ENCODE measurements at places on chromosomes 7 and 10. TPM values are rescaled to one million over a fixed set of nuclear protein-coding genes. Genes with fewer than 3 reads are reported as not detected.
A peak's percentile ranks its signal among the peaks of the same experiment; 100 is the strongest.

The CUZD1 gene
- 1.6 TPM for total RNA-seq

The ZNF853 gene
- total RNA-seq: 0.59 TPM

The SLC16A12 gene
- total RNA-seq: 0.10 TPM

The TBC1D12 gene
- 13.6 TPM for total RNA-seq

The FAM241B gene
- 4.9 TPM for total RNA-seq

The RABGEF1 gene
- 21.7 TPM for total RNA-seq

The PRPS1L1 gene
- total RNA-seq: not detected

GRCh38 chr10:47027108-47027783, 116.0 kb downstream of the PTPN20 start:
- DNase-seq: no peak

DNA sequence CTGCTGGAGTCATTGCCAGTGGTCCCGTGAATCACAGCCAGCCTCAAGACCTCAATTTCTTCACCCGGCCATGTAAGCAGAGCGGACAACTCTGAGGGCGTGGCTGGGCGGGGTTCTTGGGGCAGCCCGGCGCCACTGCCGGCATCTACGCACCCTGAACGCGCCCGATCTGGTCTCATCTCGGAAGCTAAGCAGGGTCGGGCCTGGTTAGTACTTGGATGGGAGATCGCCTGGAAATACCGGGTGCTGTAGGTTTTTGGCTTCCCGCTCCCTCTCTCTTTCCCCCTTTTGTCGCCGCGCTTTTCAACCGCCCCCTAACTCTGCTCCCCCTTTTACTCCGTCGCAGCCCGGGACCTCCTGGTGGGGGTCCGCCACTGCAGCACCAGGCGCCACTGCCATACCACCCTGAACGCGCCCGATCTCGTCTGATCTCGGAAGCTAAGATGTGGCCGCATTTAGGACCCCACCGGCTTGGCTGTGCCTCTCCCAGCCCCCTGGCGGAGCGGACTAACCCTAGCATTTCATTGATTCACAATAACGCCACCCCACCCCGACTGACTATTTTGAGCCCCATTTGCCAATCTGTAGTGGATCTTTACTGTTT, 25.3 kb downstream of the GARIN1A start:
- DNase-seq: peak; percentile 11

- no peak for DNase-seq
Observed at GRCh38 chr10:117563780-117564179, 21.2 kb downstream of the EMX2 start.

DNA sequence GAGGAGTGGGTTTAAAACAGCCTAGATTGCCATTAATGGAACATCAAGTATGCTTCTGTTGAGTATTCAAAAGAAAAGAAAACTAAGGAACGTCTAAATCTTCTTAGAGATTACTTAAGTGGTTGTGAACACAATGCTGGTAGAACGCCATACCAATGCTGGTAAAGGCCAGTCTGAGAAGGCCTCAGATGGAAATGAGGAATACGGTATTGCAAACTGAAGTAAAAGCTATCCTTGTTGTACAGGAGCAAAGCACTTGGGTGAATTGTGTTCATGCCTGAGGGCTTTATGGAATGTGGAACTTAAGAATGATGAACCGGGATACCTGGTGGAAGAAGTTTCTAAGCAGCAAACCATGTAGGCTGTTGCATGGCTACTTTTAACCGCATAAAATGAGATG, 208.0 kb downstream of the KCND2 start:
- no peak for DNase-seq

GRCh38 chr10:19302117-19302516, 253.5 kb downstream of the MALRD1 start:
- no peak for DNase-seq

GRCh38 chr10:13970236-13970956, 360.3 kb downstream of the FRMD4A start:
- no peak for DNase-seq

GRCh38 chr10:13475124-13475523, 53.7 kb downstream of the BEND7 start:
- DNase-seq: no peak

GRCh38 chr7:141444961-141445360, 106.2 kb upstream of the AGK start:
- no peak for DNase-seq

- DNase-seq: no peak
Observed at GRCh38 chr7:98753989-98754479, 115.8 kb downstream of the TMEM130 start.

DNA sequence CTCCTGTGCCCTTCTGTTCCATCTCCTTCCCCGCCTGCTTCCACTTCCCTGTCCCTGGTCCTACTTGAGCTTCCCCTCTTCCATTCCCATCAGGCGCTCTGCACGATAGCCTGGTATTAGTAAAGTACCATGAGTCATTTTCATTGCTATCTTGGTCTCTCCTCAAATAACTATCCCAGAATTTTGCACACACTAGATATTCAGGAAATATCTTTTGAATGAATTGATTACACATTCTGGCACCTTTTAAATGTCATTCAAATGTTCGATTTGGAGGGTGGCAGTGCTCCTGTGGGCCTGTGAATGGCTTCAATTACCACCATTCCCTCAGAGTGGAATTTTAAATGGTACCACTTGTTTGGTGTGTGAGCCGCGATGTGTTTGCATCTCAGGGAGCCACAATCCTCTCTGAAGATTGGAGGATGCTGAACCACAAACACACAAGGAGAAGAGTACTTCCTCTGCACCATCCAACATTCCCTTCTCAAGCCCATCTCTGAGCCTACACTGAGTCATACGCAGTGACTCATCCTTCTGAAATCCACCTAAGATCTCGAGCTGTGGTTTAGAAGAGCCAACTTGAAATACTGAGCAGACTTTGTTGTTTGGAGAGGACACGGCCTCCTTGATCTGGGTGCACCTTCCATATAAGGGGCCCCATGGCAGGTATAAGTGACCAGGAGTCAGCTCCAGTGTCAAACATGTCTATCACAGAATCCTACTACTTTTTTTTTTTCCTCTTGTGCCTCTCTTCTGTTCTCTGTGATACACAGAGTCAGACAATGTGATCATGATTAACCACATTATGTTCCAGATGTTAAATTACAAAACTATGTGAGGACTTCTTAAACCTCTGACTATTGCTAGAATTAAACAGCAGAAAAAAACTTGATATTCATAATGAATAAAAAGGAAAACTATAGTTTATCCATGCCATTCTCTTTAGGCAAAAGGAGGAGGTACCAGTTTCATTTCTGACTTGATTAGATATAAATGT, 81.9 kb downstream of the BMPER start:
- DNase-seq: peak; percentile 90

DNA sequence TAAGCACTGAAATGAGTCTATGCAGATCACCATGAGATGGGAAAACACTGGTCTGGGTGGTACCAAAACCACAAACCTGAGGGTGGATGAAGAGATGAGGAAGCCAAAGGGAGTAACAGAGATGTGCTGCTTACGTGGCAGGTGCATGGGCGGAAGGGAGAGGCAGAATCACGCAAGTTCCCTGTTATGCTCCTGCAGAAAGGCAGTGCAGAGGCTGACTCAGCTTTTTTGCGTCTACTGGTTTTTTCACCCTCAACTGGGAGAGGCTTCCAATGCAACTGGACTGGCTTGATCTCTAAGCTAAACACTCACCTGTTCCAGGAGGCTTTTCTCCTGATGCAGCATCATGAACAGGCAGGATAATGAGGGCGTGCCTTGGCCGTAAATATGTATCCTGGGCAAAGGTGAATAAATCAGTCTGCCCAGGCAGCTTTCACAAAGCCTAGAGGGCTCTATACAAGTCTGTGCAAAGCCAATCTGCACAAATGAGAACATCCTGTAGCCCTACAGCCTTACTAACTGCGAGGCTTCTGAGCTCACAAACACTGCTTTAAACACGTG, 95.4 kb upstream of the AFAP1L2 start:
- DNase-seq: no peak

DNA sequence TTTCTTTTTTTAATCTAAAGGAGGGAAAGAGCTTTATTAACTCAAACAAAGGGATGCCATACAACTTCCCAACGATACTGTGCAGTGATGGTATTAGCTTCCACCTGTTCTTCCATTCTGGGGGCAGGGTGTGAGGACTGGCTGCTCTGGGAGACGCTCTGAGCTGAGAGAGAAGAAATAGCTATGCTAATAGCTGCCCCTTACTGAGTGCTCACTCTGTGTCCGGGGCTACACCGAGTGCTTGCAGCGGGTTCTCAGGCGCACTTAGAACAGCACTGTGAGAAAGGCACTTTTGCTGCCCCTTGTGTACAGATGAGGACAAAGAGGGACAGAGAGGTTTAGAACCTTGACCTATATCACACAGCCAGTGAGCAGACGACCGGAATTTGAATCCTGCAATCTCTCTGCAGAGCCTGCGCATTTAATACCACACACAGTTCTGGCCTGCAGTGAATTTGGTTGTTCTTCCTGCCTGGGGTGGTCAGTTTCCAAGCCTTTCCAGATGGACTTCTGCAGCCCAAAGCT, 142.2 kb downstream of the PLPP4 start:
- no peak for DNase-seq

- DNase-seq: no peak
Observed at GRCh38 chr7:141410353-141411000, 140.7 kb upstream of the AGK start.

DNA sequence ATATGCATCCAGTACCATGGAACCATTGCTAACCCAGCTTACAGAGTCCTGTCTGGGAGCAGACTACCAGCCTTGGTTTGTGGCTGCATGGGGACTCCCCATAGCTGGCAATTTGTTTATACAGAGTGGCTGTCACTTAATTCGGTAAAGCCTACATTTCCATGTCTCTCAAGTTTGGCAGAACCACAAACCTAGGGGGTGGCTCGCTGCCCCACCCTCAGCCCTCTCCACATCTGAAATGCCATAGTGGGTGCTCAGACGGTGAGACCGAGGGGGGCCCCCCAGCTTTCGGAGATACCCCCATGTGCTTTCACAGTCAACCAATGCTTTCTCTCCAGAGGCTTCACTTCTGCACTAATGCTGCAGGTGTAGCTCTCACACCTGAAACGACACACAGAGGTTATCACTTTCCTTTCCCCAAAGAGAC, 75.5 kb upstream of the KAT6B start:
- DNase-seq: no peak

- DNase-seq: no peak
Observed at GRCh38 chr10:128462844-128463243, 336.6 kb upstream of the MKI67 start.

DNA sequence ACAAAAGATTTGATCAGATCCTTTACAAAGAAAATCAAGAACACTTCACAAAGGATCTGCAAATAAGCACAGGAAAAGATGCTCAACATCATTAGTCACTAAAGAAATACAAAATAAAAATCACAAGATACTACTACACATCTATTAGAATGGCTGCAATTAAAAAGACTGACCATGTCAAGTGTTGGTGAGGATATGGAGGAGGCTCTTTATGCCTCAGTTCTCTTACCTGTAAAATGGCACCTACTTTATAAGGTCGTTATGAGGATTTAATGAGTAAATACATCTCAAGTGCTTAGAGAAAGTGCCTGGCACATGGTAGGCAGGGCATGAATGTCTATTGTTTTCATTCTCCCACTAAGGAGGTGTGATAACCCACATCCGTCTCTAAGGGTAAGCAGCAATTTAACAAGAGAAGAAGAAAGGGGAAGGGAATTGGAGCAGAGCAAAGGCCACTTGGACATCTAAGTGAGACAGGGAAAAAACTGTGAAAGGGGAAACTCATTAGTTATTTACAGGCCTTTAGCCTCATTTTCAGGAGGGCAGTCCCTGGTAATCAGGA, 157.5 kb upstream of the NFE2L3 start:
- no peak for DNase-seq

Measured in NCI-H460 (cell line).